ENCODE measurements at places on chromosomes 2 and 18.

- no peak for DNase-seq
Measured at GRCh38 chr2:166179201-166179600, 51.4 kb upstream of the SCN1A start.

DNA sequence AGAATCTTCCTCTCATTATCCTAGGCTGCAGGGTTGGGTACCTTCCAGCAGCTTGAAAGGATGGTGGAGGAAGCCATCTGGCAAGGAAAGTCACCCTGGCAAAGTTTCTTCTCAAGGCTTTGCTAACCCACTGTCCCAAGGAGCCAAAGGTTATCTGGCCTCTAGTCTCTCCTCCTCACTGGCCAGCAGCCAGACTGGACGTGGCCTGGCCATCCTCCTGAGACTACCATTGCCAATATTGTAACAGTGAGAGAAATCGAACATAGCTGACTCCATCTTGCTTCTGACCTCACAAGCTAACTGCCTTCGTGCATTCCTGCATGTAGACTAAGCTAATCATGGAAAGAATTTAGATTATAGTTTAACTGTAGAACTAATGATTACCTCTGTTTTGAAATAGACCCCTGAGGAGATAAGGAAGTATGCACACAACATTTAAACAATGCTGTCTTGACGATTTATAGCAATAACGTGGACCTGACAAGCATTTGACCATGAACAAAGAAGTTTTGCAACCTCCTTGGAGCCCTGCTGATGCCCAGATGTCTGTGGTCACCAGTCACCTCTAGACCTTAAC lies 7.8 kb upstream of the ANXA4 start:
- no peak for DNase-seq

DNA sequence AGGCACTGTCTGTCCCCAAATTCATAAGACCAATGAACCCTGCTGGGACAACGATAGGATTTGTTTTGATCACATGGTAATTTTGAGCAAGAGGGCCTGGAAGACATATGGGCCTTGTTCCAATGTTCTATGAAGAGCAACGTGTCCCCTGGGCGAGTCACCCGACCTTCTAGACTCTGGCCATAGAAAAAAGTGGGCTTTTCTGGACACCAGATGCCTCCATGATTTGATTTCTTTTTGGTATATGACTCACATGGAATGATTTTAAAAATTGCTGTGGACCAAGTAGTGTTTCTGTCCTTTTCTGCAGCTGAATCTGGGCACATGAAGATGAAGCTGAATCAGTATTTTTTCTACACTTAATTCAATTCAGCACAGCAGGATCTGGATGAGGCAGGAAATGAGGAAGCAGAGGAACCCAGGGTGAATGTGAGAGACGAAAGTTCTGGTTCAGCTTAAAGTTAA lies 104.9 kb downstream of the CDC42EP3 start:
- DNase-seq: no peak

- no peak for DNase-seq
Measured at GRCh38 chr2:117273009-117273671, 541.4 kb upstream of the DDX18 start.

DNA sequence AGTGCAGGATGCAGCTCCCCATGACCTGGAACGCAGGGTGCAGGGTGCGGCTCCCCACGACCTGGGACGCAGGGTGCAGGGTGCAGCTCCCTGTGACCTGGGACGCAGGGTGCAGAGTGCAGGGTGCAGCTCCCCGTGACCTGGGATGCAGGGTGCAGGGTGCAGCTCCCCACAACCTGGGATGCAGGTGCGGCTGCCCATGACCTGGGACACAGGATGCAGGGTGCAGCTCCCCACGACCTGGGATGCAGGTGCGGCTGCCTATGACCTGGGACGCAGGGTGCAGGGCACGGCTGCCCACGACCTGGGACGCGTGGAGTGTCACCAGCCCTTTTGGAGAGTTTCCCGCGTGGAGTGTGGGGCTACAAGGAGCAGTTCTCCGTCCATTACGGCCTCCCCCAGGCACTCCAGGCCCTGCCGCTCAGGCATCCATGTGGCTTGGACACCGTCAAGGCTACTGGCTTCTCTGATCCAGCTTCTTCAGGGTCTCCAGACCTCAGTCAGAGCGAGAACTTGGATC lies 38.7 kb downstream of the PXDN start:
- no peak for DNase-seq

GRCh38 chr2:8528863-8529262 lies 153.0 kb upstream of the ID2 start:
- no peak for DNase-seq

DNA sequence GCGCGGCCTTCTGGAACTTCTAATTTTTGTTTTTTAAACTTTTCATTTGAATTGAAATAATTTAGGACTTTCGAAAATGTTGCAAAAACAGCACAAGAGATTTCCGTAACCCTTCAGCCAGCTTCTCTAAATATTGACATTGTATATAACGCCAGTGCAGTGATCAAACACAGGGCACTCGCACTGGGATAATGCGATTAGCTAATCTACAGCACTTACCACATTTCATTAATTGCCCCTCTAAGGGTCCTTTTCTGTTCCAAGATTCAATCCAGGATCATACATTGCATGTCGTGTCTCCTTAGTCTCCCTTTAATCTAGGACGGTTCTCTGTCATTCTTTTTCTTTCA lies 343 bp upstream of the CD302 start:
- no peak for DNase-seq

DNA sequence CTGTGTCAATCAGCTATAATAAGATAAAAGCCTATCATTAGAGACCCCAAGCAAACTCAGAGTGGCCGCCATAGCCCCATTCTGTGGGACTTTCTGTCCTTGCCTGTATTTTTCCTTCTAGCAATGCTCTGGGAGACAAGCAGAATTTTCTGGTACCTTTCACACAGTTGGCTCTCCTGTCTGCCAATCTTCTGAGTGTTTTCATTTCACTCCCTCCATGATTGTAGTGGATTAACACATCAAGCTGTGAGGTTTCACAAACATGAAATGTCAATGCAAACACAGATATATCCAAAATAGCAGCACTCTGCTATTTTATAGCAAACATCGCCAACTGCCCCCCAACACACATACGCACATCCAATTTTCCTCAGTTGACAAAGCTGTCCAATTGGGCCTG lies 64.9 kb downstream of the C1D start:
- DNase-seq: no peak

DNA sequence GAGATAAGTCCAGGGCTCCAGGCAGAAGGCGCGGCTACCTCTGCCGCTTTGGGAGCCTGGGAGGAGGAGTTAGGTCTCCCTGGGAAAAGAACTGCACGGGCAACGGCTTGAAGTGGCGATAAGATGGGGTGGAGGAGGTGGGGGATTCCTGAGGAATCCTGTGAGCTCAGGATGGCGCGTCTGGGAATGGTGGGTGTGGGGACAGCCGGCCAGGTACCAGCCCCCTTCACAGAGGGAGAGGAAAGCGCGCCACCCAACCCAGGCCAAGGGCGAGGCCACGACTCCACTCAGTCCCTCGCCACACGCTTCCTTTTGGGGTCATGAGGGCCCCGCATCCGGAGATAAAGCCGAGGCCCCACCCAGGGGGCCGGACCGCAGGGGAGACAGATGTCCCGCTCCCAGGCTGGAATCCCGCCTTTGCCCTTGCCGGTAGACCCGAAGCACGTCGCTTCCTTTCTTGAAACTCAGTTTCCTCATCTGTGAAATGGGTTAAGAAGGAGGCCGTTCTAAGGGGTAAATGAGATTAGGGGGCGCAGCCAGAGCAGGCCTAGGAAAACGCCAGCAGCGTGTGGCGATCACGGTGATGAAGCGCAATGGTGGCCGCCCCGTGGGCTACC lies 1.7 kb upstream of the CTDSP1 start:
- no peak for DNase-seq

DNA sequence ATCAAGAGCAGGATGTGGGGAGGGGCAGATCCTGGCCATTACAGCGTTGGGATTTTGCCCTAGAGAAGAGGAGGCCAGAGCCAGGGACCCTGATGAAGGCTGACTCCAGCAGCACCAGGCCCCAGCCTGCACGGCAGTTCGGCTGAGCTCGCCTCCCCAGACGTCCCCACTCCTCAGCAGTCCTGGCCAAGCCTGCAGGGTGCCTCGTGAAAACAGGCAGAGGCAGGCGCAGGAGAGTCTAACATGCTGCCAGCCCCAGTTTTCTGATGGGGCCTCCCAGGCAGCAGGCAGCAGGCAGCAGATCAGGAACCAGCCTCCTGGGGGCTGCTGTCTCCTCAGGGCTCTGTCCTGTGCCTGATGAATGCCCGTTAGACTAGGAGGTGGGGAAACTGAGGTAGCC lies 19.7 kb upstream of the GLI2 start:
- DNase-seq: no peak

- DNase-seq: no peak
Measured at GRCh38 chr2:197952540-197953202, 148.3 kb downstream of the PLCL1 start.

GRCh38 chr18:47413327-47413726 lies 161.9 kb upstream of the SKOR2 start:
- no peak for DNase-seq

- DNase-seq: no peak
Measured at GRCh38 chr2:98372121-98372520, 25.9 kb downstream of the CNGA3 start.

GRCh38 chr18:37574113-37574512 lies 8.5 kb upstream of the CELF4 start:
- no peak for DNase-seq

DNA sequence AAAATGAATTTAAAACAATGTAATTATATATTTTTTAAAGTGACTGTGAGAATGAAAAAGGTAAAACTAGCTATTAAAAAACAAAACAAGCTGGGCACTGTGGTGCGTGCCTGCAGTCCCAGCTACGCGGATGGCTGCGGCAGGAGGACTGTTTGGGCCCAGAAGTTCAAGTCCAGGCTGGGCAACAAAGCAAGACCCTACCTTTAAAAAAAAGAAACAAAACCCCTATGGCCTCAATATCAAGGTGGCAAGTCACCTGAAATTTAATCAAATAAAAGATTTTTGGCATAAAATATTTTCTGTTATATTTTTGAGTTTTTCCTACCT lies 46.9 kb upstream of the STRN start:
- DNase-seq: no peak

GRCh38 chr2:27636766-27637165 lies 7.9 kb downstream of the GPN1 start:
- no peak for DNase-seq

- no peak for DNase-seq
Measured at GRCh38 chr18:37452682-37453385, 112.8 kb downstream of the CELF4 start.
